ENCODE measurements at places on chromosomes 3 and 15.
A peak's percentile ranks its signal among the peaks of the same experiment; 100 is the strongest.

DNA sequence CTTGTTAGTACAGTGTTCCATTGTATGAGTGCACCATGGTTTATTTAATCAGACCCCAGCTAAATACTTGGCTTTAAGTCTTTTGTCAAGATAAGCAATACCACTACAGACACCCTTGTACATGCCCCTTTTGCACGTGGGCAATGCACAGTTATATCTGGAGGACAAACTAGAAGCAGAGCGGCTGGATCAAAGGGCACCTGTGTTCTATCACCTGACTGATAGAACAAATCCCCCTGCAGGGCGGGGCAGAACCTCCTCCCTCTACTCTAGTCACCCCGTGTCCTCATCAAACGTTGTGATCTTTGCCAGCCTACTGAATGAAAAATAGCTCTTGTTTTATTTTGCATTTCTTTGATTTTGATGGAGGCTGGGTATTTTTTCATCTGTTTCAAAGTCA lies 314.9 kb downstream of the TLE3 start:
- DNase-seq, result no peak

DNA sequence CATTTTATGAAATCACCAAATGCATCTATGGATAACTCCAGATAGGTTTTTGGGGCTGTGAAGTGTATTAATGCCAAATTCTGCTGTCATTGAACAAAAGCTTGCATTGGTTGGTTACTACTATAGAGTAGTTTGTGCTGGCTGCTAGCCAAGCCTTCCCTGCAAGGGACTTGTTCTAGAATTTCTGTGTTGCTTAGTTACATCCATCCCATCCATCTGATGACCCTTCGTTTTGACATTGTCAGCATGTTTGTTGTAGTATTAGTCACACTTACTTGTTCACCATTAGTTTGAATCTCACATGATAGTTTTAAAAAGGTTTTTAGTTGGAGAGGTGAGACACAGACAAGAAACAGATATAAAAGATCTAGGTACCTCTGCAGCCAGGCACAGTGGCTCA lies 7.0 kb upstream of the NIPA2 start:
- DNase-seq, result no peak

GRCh38 chr3:188170461-188171459 lies 16.8 kb downstream of the LPP start:
- DNase-seq, result peak; percentile 31

GRCh38 chr3:65548848-65549625 lies 489.7 kb downstream of the MAGI1 start:
- no peak for DNase-seq

DNA sequence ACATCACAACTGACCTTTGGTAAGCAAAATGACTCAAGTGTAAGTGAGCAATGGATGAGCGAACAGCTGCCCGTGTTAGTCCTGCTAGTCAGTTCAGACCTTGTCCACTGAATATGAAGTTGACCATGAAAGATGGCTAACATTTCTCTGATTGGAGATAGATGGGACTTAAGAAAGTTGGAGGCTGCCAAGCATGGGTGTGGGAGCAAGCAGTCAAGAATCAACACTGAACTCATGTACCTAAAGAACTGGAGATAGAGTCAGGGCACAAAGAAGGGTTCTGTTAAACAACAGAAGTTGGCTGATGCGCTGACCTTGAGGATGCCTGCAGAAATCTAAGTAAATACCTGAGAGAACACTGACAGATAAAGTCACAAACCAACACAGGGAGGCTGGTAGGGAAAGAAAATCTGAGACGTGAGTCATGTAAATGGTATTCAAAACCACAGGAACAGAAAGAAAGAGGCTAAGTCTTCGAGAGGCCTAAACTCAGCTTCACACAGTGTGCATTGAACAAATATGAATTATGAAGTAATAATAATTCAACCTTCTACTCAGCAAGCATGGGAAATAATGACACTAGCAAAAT lies 30.7 kb upstream of the ANPEP start:
- DNase-seq, result no peak

DNA sequence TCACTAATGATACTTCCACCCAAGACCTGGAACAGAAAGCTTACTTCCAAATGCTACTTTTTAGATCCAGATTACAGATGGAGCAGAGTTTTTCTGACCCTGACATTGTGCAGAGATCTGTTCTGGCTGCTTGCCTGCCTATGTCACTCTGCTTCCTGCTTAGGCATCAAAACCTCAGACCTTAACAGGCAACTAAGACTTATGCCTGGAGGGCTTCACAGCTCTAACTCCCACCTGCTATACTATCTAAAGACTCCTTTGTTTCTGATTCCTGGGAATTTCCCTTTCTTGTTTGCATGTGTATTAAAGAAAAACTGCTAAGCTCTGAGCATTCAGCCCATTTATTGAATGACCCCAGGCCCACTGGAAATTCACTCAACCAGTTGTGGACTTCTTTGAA lies 157.4 kb upstream of the NPHP3 start:
- DNase-seq, result no peak

DNA sequence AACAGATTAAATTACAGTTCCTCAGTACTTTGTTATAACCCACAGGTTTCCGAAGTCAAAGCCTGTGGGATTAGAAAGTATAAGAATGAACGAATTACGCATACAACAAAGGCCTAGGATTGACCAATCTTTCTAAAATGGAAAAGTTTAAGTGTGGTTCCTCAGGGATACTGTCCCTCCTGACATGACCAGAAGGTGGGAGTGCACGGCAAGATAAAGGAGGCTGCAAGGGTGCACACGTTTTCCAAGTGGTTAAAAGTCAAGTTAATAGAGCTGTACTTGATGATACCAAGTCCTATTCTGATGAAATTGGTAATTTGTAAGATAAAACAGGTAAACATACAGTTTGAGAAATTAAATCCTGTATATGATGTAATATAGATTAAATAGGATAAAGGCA lies 96.2 kb downstream of the ALDH1A2 start:
- no peak for DNase-seq

DNA sequence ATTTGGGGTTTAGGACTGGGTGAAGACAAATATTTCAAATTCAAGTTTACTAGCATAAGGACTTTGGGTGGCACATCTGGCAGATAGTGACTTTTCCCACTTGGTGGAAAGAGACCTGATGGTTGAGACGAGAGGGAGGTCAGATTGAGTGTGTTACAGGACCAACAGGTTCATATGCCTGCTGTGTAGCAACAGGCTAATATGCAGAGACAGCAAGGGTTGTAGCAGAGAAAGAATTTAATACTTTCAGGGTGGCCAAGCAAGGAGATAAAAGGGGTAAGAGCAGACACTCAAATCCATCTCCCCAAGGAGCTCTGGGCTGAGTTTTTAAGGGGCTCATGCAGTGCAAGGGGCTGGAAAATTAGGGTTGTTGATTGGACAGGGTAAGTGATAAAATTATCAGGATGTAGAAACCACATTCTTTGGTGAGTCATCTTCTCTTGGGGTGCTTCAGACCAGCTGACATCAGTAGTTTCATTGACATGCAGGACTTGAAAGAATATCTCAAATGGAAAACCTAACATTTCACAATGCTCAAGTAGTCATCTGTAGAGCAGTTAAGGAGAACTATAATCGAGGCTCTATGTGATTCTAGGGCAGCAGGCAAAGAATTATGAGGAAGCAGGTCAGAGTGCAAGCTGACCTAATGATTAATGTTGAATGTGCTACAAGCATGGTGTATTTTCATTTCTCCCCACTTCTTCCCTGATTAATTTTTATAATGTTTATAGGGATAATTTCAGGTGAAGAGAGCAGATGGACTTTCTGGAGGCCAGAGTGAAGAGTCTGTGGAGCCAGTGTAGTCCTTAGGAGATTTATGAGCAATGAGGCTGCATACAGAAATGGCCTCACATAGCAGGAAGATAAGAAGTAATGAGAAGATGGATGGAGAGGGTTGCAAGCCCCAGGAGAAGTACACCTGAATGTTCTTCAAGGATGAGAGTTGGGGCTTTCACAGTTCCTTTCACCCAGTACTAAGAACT lies 13.7 kb downstream of the FOXB1 start:
- DNase-seq, result peak; percentile 80

Measured in T-helper 2 cell (primary cell).